ENCODE measurements at places on chromosomes 4 and X.

DNA sequence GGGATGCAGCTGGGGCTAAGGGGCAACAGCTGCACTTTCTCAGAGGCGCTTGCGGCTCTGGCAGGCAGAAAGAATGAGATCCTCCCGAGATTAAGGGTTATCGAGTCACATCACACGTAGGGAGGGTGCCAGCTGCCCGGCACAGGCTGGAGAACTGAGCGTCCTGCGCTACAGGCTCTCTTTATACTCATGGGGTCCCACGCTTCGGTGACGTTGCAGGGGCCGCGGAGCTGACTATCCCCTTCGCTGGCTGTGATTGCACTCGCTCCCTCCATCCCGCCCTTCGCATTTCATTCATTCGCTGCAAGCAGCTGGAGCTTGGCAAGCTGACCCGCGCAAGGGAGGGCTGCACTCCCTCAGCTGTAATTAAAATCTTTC, at the start of gene TACR3:
TSS of gene TACR3 (minus strand) at position 156 of the 378 bp plus-strand sequence. CDS start 310 bp downstream, outside the sequence.
- DNase-seq: no peak

- DNase-seq: no peak
These were observed 641.4 kb downstream of the TRIML1 start for GRCh38 chr4:188780686-188781085.

DNA sequence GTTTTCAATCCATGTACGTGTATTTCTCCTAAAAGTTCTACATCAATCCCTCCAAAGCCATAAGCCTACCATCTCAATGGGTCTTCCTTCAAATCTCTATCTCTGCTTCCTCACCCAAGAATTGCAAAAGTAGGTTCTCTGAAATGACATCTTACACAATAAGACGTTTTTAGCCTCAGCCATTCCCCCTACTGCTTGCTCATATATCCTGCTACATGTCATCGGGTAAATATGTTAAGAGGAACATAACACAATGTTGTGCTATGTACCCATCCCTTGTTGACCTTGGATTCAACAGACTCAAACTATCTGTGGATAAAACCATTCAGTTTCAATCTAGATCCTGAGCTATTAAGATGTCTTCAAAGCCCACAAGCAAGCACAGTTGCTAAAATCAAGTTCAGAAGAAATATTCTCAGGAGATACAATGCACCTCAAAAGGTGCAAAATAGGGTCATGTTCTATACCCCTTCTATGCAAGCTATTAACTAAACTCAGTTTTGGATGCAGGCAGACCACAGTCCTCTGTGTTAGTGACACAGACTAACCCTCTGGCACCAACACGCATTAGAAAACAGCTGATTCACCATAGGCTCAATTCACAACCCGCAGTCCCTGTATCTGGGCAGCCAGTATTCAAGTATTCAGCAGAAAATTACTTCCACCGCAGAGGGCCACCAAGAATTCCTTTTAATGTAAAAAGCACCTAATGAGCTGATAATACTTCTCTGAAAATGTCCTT, 56.8 kb downstream of the CD99L2 start:
- DNase-seq: no peak

DNA sequence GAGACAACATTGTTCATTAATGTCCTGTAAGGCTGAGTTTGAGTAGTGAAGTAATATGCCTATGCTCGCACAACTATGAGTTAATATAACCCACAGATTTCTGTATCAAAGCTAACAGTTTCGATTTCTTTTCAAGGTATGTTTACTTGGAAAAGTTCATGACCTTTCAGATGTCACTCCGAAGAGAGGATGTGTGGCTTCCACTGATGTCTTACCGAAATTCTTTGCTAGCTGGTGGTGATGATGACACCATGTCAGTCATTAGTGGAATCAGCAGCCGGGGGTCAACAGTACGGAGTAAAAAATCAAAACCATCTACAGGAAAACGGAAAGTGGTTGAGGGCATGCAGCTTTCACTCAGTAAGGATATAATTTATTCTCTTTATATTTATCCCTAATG, 124.9 kb downstream of the STAG2 start:
- no peak for DNase-seq

DNA sequence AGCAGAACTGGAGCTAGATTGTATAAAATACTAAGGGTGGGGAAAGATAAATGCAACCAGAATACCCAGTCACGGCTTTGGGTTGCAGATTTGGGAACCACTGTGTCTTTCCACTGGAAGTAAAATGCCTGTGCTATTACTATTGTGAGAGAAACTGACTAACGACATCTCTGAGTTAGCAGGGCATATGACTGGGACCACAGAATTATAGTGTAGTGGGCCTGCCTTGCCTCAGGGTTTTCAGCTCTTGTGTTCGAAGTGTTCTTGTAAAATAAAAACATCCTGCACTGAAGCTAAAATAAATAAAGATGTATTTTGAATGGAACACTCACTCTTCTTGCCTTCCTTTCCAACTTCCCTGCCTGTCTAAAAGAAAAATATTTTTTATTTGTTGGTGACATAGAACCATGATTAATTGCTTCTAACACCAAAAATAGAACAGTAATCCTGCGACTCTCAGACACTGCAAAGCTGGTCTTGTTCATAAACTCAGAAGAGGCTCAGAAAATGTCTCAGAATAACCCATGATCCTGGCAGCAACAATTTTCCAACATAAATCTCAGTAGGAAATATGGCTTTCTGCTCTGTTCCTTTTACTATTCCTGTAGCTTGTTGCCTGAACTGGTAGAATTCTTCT, 104.2 kb downstream of the FAM47B start:
- no peak for DNase-seq

DNA sequence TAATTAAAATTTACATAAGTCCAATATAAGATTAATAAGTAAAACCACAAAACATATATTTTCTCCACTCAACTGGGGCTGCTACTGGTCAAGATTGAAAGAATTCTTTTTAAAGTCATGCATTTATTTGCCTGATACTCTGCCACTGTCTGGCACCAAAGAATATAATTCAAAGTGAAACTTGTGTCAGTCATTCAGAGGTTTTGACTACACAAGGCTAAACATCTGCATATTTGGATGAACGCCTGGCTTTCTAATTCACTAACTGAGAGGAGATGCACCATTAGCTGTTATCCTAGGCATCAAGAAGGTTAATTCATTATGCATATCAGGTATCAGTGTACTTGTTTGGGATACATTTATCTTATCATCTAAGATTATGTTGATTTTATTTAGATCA, 598.5 kb downstream of the CENPC start:
- DNase-seq: no peak

DNA sequence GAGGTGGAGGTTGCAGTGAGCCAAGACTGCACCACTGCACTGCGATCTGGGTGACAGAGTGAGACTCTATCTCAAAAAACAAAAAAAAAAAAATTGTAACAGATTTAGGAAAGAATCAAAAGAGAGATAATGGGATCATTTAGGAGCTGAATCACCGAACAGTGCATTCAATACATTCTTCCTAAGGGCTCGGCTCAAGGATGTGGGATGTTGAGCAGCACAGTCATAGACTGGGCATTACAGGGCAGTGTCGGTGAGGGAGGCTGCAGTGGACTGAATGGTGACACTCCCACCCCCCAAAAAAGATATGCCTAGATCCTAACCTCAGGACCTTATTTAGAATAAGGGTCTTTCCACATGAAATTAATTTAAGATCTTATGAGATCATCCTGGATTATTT, 70.0 kb downstream of the EVC2 start:
- DNase-seq: no peak

GRCh38 chrX:133544115-133544514, 128.8 kb upstream of the GPC4 start:
- DNase-seq: no peak

DNA sequence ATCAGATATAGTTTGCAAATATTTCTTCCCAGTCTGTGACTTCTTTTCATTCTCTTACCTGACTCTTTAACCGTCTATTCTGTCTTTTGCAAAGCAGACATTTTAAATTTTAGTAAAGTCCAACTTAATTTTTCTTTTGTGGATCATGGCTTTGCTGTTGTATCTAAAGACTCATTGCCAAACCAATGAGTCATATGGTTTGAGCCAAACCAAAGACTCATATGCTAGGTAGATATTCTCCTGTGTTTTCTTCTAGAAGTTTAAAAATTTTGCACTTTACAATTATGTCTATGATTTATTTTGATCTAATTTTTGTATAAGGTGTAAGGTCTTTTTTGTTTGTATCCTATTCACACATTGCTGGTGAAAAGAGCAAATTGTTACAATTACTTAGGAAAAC, 446.8 kb downstream of the ANKRD50 start:
- DNase-seq: no peak

DNA sequence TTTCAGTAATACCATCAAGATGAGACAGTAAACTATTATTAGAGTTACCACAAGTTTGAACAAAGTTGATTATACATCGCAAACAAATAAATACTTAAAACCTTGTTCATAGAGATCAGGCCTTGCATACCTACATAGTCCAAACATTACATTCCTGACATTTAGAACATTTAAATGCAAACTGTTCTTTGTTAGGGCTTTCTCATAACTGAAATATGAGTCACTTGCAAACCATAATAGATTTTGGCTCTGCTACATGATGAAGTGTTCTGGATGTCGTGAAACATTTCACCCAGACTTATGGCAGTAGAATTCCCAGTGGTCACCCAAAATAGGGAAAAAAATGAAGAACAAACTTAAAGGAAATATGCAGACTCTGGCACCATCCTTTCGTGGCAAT, 75.0 kb downstream of the FAT4 start:
- no peak for DNase-seq

GRCh38 chrX:139025816-139026215, 314.3 kb upstream of the FGF13 start:
- no peak for DNase-seq

DNA sequence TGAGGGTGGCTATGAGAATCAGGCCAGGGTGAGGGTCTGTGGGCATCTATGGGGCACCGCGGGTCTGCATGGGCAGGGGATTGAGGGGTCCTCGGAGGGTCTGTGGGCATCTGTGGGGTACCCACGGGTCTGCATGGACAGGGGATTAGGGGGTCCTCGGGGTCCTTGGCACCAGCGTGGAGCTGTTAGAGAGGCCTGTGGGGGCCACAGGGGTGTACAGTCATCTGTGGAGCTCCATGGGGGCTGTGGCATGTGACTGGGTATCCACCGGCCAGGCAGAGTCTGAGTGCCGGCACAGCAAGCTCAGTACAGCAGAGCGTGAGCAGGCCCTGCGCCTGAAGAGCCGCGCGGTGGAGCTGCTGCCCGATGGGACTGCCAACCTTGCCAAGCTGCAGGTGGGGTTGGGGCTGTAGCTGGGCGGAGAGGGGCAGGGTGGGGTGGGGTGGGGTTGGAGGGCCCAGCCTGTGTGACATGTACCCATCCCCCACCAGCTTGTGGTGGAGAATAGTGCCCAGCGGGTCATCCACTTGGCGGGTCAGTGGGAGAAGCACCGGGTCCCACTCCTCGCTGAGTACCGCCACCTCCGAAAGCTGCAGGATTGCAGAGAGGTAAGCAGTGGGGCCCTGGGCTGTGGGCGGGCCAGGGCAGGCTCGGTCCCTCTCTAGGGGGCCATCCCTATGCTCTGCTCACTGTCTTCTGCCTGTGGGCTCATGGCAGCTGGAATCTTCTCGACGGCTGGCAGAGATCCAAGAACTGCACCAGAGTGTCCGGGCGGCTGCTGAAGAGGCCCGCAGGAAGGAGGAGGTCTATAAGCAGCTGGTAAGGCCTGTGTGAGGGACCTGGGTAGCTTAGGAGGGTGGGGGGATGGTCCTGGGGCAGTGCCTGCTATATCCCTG, 12.9 kb downstream of the CCDC22 start:
- no peak for DNase-seq

DNA sequence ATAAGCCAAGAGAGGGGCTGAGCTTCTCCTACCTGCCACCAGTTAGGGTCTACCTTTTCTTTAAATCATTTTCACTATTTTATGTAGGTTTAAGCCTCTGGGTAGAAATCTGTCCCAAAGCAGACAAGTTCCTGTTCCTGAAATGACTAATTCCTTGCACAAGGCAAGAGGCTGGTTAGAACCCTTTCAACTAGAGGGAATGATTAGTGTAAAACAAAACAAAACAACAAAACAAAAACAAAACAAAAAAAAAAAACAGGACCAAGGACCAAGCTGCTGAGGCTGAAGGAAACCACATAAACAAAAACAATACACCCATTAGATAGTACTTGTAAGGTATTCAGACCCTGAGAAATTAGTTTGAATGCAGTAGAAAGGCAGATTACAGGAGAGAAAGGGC, 62.7 kb downstream of the MAML3 start:
- DNase-seq: no peak

DNA sequence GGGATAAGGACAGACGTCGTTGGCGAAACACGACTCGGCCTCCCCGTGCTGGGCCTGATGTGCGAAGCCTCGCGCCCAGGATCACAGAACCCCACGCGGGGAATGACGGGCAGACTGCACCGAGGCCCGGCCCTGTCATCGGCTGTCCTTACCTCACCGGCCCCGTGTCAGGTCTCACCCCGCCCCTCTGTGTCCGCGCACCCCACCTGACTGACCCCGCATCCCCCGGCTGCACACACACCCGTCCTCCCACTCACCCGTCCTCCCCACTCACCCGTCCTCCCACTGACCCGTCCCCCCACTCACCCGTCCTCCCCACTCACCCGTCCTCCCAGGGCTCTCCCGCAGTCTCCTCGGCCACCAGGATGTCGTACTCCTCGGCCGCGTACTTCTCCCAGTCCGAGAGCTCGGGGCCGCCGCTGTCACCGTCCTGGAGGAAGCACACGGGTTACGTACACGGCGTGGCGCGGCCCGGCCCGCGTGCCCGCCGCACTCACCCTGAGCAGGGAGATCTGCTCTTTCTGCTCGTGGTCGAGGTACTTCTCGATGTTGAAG, 19.8 kb upstream of the GTPBP6 start:
- DNase-seq: peak; percentile 64

GRCh38 chr4:28225689-28226353, 1365.2 kb downstream of the STIM2 start:
- DNase-seq: no peak

DNA sequence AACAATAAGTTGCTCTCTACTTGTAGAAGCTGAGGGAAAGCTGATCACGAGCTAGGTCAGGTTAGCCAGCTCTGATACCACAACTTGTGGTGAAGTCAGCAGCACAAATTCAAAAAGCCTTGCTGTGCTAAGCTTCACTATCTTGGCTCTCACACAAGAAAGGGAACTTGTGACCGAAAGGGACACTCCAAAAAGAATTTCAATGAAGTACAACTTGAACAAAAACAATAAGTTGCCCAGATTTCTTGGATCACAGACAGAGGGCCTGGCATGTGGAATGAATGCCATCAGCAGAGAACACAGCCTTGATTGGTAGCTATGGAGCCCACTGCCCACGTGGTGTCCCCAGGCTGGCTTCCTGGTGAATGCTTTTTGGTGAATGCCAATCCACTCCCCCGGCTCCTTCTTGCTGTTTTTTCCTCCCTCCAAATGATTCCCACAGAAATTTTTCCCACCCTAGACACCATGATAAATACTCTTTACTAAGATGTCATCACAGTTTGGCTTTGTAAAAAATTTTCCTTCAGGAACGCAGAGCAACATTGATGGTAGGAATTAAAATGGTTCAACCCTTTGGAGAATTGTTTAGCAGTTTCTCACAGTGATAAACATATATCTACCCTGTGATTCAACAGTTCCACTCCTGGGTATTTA, 82.6 kb downstream of the ANXA3 start:
- no peak for DNase-seq

GRCh38 chr4:4259484-4260100, 11.6 kb upstream of the TMEM128 start:
- DNase-seq: no peak

GRCh38 chrX:19334945-19335626, 8.6 kb upstream of the PDHA1 start:
- DNase-seq: no peak
